ENCODE measurements at places on chromosomes 7 and 10. TPM values are rescaled to one million over a fixed set of nuclear protein-coding genes. Genes with fewer than 3 reads are reported as not detected.

GRCh38 chr7:155729847-155730246 is 82.4 kb downstream of the SHH start:
- no peaks in the 10 kb centered on the region for H3K27me3 ChIP-seq
- H3K4me3 ChIP-seq: no peak overlapping the region
- DNase-seq: no peak
- H3K4me1 ChIP-seq: peaks cover 18% of the 10 kb centered on the region
- H3K27ac ChIP-seq: no peak overlapping the region
- H3K36me3 ChIP-seq: no peaks in the 10 kb centered on the region

The CYP3A7 gene
- not detected for total RNA-seq

DNA sequence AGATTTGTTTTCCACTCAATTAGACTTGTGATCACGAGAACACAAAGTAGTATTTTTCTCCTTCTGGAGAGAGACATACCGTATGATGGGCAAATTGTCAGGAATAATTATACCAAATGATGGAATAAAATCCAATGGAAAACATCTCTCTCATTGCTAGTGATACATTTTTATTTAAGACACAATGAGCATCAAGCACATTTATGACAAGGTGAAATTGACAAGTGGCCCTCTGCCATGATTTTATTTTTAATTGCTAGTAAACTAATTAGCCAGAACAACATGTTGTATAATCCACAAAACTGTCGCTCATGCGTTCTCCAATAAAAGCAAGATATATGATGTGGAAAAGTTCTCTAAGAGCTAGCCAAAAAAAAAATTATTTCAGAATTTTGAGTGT is 620.8 kb downstream of the AUTS2 start:
- H3K4me3 ChIP-seq: no peak overlapping the region
- DNase-seq: no peak
- H3K36me3 ChIP-seq: no peaks in the 10 kb centered on the region
- no peaks in the 10 kb centered on the region for H3K27me3 ChIP-seq
- H3K4me1 ChIP-seq: no peaks in the 10 kb centered on the region

DNA sequence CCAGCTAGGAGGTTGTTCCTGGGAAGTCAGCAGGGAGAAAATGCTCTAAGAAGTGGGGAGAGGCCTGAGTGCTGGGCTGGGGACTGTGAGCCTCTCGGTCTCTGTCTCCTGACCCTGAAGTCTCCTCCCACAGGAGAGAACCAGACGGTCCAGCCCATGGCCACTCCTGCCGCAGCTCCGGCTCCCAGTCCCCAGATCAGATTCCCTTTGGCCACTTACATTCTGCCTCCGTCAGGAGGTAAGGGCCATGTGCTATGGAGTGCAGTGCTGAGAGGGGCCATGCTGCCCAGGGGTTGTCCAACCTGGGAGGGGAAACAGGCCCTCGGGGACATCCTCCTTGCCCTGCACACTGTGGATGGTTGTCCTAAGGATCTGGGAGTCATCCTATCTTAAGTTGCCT is 21.3 kb upstream of the ZNF467 start:
- H3K27me3 ChIP-seq: peaks cover 7% of the 10 kb centered on the region
- H3K36me3 ChIP-seq: no peaks in the 10 kb centered on the region
- H3K4me1 ChIP-seq: no peaks in the 10 kb centered on the region
- DNase-seq: no peak
- no peak overlapping the region for H3K27ac ChIP-seq

- no peaks in the 10 kb centered on the region for H3K27me3 ChIP-seq
- H3K4me3 ChIP-seq: no peak overlapping the region
- DNase-seq: no peak
Observed at GRCh38 chr10:91681361-91682276, 48.7 kb upstream of the PPP1R3C start.

The ADIRF gene
- total RNA-seq: 25.0 TPM

DNA sequence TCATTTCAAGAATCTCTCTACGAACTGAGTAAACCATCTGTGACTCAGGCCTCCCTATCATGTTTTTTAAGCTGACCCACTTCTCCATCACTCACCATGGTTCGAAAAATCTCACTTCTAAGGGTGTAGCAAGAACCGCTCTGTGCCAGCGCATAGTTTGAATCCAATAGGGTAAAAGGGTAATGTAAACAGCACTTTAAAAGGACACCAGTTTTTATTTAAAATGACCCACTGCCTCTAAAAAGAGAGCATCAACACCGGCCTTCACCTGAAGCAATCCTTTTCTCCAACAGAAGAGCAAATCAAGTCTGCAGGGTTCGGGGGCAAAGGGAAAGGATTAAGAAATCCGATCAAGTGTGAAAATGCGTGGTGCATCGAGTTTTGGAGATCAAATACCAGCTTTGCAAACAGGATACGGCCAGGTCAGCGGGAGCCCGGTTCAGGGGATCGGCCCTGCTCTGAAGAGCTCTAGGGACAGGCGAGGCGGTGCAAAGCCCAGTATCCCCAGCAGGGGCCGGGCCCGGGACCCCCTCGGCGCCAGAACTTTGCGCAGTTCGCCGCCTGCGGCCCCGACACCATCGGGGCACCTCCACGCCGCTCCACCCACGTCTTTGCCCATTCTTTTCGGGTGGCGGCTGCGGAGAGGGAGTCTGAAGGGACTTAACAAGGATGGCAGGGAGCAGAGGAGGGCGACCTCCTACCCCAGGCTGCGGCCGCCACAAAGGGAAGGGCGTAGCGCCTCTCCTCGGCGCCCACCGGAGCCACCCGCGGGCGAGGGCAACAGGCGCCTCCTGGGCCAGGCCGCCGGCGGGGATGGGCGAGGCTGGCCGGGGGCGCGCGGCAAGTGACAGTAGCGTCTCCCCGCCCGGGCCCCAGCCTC is 842 bp downstream of the NMT2 start:
- H3K36me3 ChIP-seq: no peaks in the 10 kb centered on the region
- H3K27me3 ChIP-seq: no peaks in the 10 kb centered on the region
- peak overlapping the region; percentile 88 for H3K27ac ChIP-seq

- no peaks in the 10 kb centered on the region for H3K36me3 ChIP-seq
- H3K27me3 ChIP-seq: peaks cover 4% of the 10 kb centered on the region
- DNase-seq: no peak
- no peak overlapping the region for H3K27ac ChIP-seq
- no peaks in the 10 kb centered on the region for H3K4me1 ChIP-seq
Observed at GRCh38 chr10:103284170-103284569, 7.2 kb downstream of the INA start.

- no peak overlapping the region for H3K4me3 ChIP-seq
- H3K27ac ChIP-seq: no peak overlapping the region
- no peaks in the 10 kb centered on the region for H3K27me3 ChIP-seq
- no peaks in the 10 kb centered on the region for H3K4me1 ChIP-seq
- no peaks in the 10 kb centered on the region for H3K36me3 ChIP-seq
- DNase-seq: no peak
Observed at GRCh38 chr10:101331956-101332355, 22.0 kb upstream of the BTRC start.

DNA sequence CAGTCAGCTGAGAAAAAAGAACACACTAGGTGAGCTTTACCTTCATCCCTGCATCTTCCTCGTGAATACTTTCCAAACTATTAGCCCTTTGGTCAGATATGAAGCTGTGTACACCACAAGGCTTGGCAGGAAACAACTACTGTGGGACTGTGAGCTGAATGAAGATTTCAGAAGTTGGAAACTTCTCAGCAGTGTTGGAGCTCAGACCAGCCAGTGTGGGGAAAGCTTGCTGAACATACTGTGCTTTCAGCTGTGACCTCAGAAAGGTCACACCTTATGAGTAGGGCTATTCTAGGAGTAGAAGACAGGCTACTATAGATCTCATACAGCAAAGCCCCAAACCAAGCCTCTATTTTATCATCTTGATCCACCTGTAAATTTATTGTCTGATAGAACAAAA is 123.6 kb downstream of the EXOC4 start:
- H3K27ac ChIP-seq: no peak overlapping the region
- no peak overlapping the region for H3K4me3 ChIP-seq
- H3K4me1 ChIP-seq: peaks cover 23% of the 10 kb centered on the region
- no peaks in the 10 kb centered on the region for H3K27me3 ChIP-seq
- no peak for DNase-seq

DNA sequence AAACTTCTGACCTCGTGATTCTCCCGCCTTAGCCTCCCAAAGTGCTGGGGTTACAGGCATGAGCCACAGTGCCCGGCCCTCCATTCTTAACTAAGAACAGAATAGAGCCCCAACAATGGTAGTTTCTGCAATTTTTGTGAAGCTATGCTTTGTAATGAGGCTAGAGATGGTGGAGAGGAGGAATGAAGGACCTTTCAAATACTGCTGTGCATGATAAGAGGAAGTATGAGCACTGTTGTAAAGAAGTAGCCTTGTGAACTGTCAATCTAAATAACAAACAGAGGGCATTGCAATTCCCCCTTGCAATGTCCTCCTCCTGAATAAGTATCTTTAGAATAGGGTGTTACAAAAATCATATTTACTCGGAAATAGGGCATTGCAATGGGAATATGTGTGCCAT is 70.2 kb downstream of the EVX1 start:
- DNase-seq: no peak
- H3K36me3 ChIP-seq: no peaks in the 10 kb centered on the region
- H3K4me3 ChIP-seq: no peak overlapping the region
- no peaks in the 10 kb centered on the region for H3K27me3 ChIP-seq
- no peaks in the 10 kb centered on the region for H3K4me1 ChIP-seq

- DNase-seq: no peak
- peaks cover 10% of the 10 kb centered on the region for H3K4me1 ChIP-seq
- no peak overlapping the region for H3K4me3 ChIP-seq
- H3K27ac ChIP-seq: no peak overlapping the region
Observed at GRCh38 chr7:128391805-128392204, 18.0 kb downstream of the IMPDH1 start.

GRCh38 chr10:131834152-131834810 is 66.5 kb upstream of the PPP2R2D start:
- no peaks in the 10 kb centered on the region for H3K4me1 ChIP-seq
- H3K27me3 ChIP-seq: peaks cover 16% of the 10 kb centered on the region
- H3K4me3 ChIP-seq: no peak overlapping the region
- DNase-seq: no peak
- no peaks in the 10 kb centered on the region for H3K36me3 ChIP-seq

The RARRES2 gene
- total RNA-seq: 4.1 TPM

DNA sequence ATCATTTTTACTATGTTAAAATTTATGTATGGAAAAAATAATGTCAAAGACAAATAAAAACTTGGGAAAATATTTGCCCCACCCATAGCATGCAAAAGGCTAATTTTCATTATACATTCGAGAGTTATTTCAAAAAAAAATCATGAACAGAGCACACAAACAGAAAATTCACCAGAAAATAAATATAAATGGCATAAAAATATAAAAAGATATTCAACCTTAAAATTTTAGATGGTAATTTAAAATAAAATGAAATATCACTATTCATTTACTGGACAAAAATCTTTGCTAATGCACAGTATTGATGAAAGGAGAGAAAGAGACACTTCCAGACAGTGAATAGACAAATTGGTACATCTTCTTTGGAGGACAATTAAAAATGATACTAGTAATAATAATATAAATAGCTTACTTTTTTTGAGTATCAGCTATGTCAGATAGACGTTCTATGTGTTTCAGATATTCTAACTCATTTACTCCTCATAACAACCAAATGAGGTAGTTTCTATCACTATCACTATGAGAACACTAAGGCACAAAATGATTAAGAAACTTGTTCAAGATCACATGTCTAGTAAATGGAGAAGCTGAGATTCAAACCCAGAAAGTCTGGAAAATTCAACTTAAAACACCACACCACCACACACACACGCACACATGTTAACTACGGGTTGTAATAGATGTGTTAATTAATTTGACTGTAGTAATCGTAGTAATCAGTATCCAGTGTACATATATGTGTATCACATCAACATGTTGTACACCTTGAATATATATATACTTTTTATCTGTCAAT is 63.0 kb downstream of the CCDC71L start:
- no peaks in the 10 kb centered on the region for H3K27me3 ChIP-seq
- no peaks in the 10 kb centered on the region for H3K36me3 ChIP-seq
- peak overlapping the region; percentile 70 for H3K27ac ChIP-seq
- no peak for DNase-seq
- peak overlapping the region; percentile 67 for H3K4me3 ChIP-seq

- H3K4me1 ChIP-seq: peaks cover 15% of the 10 kb centered on the region
- peak overlapping the region; percentile 20 for H3K27ac ChIP-seq
- no peak overlapping the region for H3K4me3 ChIP-seq
- H3K36me3 ChIP-seq: no peaks in the 10 kb centered on the region
Observed at GRCh38 chr10:70500812-70501301, 22.3 kb downstream of the PALD1 start.

The CD36 gene
- total RNA-seq: 175 TPM

DNA sequence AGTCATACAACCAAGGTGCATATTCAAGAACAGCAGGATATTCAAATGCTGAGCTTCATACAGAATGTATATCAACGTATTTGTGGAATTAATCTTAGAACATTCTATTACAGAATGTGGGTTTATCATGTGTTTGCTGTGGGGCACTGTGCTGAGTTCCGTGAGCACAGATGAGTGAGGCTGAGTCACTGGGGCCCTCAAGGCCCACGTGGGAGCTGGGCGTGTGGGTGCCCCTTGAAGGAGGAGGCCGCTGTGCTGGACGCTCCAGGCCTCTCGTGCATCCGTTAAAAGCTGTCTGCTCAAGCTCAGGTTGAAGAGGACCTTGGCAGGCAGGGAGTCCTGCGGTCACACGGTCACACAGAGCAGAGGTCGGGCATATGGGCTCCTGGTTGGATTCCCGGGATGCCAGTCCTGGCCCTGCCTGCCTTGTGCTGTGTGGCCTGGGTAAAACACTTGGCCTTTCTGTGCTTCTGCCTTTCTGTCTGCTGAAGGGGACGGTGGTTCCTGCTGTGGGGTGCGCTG is 70.1 kb downstream of the GLRX3 start:
- H3K4me3 ChIP-seq: no peak overlapping the region
- no peak for DNase-seq
- no peaks in the 10 kb centered on the region for H3K27me3 ChIP-seq

DNA sequence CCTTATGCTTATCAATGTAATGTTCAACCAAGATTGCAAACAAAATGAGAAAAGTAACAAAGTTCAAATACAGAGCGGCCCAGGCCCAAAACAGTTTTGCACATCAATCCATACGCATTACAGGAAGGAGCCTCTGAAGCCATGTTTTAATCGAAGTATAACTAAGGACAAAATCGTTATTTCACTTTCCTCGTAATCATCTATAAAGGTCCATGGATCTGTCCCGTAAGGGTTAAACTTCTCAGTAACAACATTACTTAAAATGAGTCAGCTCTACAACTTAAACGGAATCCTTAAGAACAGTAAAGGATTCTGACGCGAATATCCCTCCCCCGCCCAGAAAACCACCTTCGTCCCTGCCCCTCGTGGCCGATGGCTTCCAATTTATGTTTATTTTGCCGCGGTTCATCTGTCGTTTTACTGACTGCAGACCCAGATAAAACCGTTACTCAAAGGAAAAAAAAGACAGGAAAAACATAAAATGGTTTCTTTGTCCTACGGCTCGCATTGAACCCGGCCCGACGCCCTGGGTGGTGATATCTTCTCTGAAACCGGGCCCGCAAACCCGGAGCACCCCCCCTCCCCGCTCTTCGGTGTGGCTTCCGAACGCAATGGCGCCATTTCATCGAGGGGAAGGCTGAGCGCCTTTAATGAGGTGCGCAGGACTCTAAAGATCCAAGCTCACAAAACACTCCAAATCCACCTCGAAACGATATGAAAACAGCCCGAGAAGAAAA is 1.1 kb downstream of the HNRNPA2B1 start:
- peaks cover 44% of the 10 kb centered on the region for H3K36me3 ChIP-seq
- DNase-seq: peak; percentile 76
- H3K4me3 ChIP-seq: peak overlapping the region; percentile 90
- peaks cover 49% of the 10 kb centered on the region for H3K4me1 ChIP-seq

Measured in psoas muscle (tissue), 8 donors.